ENCODE measurements at places on chromosomes 13 and 19.

GRCh38 chr19:18412610-18413239 is 6.5 kb upstream of the SSBP4 start:
- no peak for DNase-seq

DNA sequence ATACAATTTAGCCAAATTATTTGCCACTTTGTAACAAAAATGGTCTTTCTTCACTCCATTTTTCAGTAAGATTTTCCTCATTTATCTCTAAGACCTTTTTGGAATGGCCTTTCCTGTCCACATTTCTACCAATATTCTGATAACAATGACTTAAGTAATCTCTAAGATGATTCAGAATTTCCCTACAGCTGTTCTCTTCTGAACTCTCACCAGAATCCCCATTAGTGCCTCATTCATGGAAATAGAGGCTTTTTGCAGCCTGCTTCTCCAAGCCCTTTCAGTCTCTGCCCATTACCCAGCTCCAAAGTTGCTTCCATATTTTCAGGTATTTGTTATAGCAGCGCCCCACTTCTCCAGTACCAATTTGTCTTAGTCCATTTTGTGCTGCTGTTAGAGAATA is 867.0 kb downstream of the GPC5 start:
- no peak for DNase-seq

- no peak for DNase-seq
These were observed 188.5 kb upstream of the UBL3 start for GRCh38 chr13:30038884-30039283.

DNA sequence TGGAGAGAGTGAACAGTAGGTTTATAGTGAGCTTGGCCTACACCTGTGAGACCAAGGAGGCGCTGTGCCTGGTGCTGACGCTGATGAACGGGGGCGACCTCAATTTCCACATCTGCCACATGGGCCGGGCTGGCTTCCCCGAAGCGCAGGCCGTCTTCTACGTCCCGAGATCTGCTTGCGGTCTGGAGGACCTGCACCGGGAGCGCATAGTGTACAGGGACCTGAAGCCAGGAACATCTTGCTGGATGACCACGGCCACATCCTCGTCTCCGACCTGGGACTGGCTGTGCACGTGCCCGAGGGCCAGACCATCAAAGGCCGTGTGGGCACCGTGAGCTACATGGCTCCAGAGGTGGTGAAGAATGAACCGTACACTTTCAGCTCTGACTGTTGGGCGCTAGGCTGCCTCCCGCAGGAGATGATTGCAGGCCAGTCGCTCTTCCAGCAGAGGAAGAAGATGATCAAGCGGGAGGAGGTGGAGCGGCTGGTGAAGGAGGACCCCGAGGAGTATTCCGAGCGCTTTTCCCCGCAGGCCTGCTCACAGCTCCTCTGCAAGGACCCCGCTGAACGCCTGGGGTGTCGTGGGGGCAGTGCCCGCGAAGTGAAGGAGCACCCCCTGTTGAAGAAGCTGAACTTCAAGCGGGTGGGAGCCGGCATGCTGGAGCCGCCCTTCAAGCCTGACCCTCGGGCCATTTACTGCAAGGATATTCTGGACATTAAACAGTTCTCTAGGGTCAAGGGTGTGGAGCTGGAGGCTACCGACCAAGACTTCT is 139.0 kb downstream of the ZDHHC20 start:
- DNase-seq: no peak

DNA sequence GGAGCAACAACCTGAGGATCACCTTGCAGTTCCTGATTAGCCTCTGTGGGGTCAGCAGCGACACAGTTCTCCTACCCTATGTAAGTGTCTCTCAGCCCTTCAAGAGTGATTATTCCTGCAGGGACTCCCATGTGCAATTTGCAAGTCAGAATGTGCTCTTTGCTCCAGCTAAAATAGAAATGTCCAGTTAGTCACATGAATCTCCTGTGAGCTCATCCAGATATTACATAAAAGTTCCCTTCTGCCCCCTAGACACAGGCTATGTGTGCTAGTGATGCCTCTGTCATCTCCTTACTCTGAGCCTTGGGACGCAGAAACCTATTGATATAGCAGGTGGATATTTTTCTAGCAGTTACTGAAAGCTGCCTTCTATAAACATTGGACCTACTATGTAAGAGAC is 105.5 kb downstream of the ZAR1L start:
- no peak for DNase-seq

DNA sequence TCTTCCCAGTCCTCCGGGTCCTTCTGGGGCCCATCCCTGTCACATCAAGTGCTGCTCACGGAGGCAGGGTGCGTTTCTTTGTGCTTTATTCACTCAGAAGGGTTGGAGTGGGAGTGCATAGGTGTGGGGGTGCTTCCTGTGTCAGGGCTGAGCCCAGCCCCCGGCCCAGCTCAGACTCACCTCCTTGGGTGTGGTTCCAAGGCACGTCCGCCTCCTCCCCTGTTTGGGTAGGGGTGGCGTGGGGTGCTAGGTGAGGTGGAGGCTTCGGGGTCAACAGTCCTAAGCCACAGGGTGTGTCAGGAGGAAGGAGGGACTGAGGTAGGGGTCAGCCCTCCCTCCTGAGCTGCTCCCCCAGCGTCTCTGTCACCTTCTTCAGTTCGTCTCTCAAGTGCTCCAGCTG is 3.1 kb downstream of the CCER2 start:
- DNase-seq: no peak

DNA sequence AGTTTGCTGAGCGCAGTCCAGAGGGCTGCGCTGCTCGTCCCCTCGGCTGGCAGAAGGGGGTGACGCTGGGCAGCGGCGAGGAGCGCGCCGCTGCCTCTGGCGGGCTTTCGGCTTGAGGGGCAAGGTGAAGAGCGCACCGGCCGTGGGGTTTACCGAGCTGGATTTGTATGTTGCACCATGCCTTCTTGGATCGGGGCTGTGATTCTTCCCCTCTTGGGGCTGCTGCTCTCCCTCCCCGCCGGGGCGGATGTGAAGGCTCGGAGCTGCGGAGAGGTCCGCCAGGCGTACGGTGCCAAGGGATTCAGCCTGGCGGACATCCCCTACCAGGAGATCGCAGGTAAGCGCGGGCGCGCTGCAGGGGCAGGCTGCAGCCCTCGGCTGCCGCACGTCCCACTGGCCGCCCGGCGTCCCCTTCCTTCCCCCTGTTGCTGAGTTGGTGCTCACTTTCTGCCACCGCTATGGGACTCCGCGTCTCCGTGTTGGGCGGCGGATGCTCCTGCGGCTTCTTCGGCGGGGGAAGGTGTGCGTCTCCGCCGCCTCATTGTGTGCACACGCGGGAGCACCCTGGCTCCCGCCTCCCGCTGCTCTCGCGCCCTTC is 772 bp downstream of the GPC6 start:
- no peak for DNase-seq

- no peak for DNase-seq
These were observed 235.1 kb upstream of the MIR17HG start for GRCh38 chr13:91112201-91112923.

GRCh38 chr19:40718774-40719391 is 2.0 kb downstream of the ITPKC start:
- no peak for DNase-seq

GRCh38 chr19:35161434-35161743 is 6.9 kb downstream of the FXYD5 start:
- no peak for DNase-seq

DNA sequence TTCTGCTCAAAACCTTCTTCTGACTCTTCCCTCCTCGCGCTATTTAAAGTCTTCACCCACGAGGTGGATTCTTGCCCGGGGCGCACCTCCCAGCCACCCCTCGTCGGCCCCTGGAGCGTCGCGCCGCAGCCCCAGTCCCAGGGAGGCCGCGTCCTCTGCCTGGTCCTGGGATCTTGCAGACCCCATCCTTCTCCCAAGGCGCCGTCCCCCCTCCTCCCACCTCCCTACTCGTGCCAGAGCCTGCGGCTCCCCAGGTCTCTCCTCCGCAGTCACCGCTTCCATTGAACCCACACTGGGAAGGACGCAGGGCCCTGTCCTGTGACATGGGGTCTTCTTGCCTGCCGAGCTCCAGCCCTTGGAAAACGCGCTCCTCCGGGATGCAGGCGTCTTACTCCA is 486 bp downstream of the ZNF808 start:
- DNase-seq: peak; percentile 82

GRCh38 chr13:109794095-109794494 is 7.7 kb upstream of the IRS2 start:
- DNase-seq: no peak

GRCh38 chr19:29084266-29084665 is 128.7 kb downstream of the UQCRFS1 start:
- peak; percentile 51 for DNase-seq

GRCh38 chr13:112711528-112712265 is 21.9 kb downstream of the ATP11A start:
- DNase-seq: no peak

DNA sequence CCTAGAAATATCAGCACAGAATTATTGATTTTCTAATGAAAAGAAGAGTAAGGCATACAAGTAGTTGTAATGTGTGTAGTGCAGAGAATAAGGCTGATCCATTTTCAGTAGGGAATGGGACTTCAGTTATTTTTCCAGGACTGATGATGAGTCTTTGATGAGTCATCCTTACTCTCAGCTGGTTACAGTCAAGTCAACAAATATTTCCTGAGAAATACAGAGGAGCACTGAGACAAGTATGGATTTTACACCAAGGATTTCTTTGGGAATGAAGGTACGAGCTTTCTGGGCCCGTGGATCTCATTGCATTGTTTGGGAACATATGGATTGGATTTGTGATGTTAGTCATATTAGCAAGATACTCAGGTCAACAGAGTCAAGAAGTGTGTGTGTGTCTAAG is 502.7 kb downstream of the FGF9 start:
- DNase-seq: no peak

- no peak for DNase-seq
These were observed 988 bp downstream of the LRRC4B start for GRCh38 chr19:50567052-50567841.

- no peak for DNase-seq
These were observed 37.8 kb upstream of the CXCL17 start for GRCh38 chr19:42480335-42481095.

DNA sequence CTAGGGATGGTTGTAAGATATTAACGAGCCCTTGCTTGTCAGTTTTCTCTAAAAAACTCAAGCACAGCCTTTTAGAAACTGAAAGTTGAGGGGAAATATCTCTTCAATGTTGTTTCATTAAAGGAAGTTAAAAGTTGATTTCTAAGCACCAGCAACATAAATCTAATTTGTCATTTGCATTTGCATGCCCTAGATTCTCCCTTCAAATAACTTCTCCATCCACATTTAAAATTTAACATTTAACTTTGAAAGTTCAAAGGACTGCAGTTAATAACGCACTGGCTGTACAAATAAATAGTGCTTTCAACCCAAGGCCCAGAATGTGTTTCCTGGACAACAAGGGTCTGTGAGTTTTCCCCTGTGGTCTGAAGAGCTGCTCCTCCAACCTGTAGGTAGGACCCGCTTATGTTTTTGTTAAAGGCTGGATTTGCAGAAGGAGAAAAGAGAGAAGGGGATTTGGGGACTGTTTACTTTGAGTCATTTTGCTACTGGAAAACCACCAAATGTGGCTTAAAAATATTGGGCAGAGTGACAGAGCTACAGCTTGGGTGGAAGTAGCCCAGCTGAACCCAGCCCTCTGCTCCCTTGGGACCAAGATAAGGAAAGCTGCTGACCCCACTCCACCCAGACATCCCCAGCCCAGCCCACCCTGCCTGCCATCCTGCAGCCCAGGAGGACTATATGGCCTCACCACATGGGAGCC is 39.8 kb downstream of the TNFRSF19 start:
- no peak for DNase-seq

DNA sequence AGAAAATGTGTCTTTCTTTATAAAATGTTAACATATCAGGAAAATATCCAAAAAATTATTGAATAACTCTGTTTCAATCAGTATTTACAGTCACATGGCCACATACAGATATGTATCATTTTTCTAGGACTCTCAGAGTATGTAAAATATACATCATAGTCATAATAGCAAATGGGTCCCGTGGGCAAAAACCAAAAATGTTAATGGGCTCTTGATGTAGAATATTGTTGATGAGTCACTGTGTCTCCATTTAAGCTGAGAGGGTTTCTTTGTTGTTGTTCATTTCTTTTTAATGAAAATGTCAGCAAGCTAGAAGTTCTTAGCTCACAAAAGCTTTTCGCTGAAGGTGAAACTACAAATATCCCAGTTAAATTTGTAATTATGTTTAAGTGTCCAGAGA is 1713.1 kb upstream of the PCDH20 start:
- no peak for DNase-seq

- DNase-seq: no peak
These were observed 54.9 kb downstream of the WDFY2 start for GRCh38 chr13:51639171-51639570.

GRCh38 chr13:84940798-84941197 is 858.4 kb downstream of the SLITRK6 start:
- DNase-seq: no peak

DNA sequence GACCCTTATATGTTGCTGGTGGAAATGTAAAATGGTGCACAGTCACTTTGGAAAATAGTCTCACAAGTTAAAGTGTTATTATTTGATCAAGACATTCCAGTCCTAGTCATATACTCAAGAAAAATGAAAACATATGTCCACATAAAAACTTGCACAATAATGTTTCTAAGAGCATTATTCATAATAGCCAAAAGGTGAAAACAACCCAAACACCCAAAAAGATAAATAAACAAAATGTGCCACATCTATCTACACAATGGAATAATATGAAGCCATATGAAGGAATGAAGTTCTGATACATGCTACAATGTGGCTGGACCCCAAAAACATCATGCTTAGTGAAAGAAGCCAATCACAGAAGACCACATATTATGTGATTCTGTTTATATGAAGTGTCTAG is 14.4 kb upstream of the AKAP8 start:
- DNase-seq: no peak

DNA sequence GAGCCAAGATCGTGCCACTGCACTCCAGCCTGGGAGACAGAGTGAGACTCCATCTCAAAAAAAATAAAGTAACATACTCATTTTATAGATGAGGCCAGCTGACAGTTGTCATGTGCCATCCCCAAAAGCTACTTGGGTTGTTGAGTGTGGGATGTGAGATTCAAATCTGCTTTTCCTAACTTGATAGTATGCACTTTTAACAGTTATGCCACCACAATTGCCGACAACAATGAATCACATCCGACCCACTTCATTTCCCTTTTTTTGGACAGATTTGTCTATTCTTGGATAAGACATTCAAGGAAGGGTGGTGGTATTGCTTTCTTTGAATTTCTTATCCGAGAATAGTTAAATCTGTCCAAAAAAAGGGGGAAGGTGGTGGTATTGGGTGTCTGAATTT is 16.3 kb upstream of the DNMT1 start:
- no peak for DNase-seq

GRCh38 chr13:110520431-110521295 is 40.9 kb downstream of the RAB20 start:
- peak; percentile 93 for DNase-seq

- no peak for DNase-seq
These were observed 44.3 kb downstream of the BBC3 start for GRCh38 chr19:47186446-47187334.

- DNase-seq: no peak
These were observed 6.3 kb downstream of the CFAP97D2 start for GRCh38 chr13:114185182-114185971.

GRCh38 chr19:4870025-4870700 is 2.7 kb upstream of the PLIN3 start:
- DNase-seq: no peak

- no peak for DNase-seq
These were observed 21.7 kb downstream of the PRKCSH start for GRCh38 chr19:11457115-11457514.
